ENCODE measurements at places on chromosomes 3 and 15.

GRCh38 chr3:59820352-59820934 is 770.6 kb upstream of the CFAP20DC start:
- no peak for DNase-seq

- DNase-seq = peak; percentile 42
Measured at GRCh38 chr3:125154800-125155269, 57.7 kb downstream of the SLC12A8 start.

DNA sequence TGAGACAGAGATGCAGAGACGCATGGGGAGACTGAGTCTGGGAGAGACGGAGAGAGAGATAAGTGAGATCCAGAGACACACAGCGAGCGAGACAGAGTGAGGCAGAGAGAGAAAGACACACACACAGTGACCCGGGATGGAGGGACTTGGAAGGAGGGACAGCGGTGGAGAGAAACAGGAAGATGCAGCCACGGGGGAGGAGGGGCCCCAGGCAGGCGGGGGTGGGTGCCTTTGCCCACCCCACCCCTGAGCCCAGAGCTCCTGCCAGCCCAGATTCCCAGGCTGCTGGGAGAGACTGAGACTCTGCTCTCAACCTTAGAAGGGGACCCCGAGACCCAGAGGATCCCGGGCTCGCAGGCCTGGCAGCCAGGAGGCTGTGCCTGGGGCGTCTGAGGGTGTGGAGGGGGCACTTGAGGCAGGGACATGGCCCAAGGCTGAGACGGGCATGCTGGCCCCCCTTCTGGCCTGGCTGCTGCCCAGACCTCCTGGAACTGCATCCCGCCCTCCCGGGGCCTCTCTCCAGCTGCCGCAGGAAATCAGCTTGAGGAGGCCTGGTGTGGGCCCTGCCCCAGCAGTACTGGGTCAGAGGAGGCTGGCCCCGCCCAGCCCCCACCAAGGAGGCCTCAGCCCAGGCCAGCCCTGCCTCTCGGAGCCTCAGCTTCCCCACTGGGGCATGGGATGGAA is 18.1 kb downstream of the H1-8 start:
- DNase-seq = no peak

GRCh38 chr15:75842722-75843677 is at the start of gene UBE2Q2:
UBE2Q2 (plus strand) TSS chr15:75843447; CDS start chr15:75843667, 220 bp downstream.
- DNase-seq = peak; percentile 83

DNA sequence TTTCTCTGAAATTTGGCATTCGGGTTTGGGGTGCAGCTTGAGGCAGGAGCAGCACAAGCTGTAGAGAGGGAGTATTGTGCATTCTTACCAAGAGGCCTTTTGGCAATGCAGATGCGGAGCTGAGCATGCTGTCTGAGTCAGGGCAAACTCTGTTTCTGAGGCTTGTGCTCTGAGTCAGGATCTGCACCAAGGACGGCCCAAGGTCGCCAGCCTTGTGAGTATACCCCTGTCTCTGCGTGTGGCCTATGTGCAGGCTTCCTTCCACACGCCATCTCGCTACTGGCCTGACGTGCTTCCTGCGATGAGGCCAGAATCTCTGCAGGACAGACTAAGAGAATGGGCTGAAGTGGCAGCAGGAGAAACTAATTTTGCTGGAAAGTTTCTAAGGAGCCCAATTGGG is 83.8 kb upstream of the ROPN1 start:
- DNase-seq = no peak

- DNase-seq = no peak
Measured at GRCh38 chr3:170638988-170639387, 53.1 kb upstream of the SLC7A14 start.

DNA sequence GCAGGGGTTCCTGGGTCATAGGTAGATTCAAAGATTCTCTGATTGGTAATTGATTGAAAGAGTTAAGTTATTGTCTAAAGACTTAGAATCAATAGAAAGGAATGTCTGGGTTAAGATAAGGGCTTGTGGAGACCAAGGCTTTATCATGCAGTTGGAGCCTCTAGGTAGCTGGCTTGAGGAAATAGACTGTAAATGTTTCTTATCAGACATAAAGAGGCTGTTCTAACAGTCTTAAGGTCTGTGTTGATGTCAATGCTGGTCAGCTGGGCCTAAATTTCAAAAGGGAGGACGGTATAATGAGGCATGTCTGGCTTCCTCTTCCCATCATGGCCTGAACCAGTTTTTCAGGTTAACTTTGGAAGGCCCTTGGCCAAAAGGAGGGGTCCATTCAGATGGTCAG is 48.9 kb downstream of the GASK1A start:
- DNase-seq = no peak

- no peak for DNase-seq
Measured at GRCh38 chr3:70882104-70882503, 569.7 kb upstream of the MDFIC2 start.

GRCh38 chr3:57731311-57731710 is 24.8 kb upstream of the SLMAP start:
- DNase-seq = no peak

DNA sequence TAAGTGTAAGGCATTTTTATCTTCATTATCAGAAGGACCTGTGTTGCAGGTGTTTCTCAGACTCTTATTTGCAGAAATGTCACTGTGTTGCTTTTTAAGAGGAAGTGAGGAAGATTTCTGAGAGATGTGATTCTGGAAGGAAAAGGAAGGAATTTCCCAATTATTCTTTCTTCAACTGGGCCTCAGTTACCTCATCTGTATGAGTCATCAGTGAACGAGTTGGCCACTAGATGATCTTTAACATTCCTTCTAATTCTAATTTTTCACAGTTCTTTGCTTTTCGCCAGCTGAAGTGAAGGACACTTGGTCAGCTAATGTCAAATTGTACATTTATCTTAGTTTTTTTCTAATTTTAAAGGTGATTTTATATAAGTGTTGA is 28.9 kb downstream of the CLEC3B start:
- no peak for DNase-seq

- no peak for DNase-seq
Measured at GRCh38 chr15:89822026-89822425, 7.4 kb upstream of the ANPEP start.

- DNase-seq = no peak
Measured at GRCh38 chr3:70308760-70309159, 3.7 kb downstream of the MDFIC2 start.

DNA sequence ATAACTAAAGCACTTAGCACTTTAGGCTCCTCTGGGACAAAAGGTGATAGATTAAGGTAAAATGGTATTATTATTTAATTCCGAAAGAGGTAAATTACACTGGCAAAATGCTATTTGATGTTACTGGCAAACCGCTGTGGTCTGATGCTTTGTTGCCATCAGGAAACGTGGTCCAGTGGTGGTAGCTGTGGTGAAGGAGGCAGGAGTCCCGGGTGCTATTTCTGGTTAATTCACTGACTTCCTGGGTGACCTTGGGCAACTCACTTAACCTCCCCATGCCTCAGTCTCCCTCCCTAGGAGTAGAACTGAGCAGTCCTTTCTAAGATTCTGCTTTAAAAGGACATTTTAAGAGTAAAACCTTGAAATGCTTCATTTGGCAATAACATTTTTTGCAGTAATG is 233.4 kb downstream of the ZPLD1 start:
- DNase-seq = no peak

DNA sequence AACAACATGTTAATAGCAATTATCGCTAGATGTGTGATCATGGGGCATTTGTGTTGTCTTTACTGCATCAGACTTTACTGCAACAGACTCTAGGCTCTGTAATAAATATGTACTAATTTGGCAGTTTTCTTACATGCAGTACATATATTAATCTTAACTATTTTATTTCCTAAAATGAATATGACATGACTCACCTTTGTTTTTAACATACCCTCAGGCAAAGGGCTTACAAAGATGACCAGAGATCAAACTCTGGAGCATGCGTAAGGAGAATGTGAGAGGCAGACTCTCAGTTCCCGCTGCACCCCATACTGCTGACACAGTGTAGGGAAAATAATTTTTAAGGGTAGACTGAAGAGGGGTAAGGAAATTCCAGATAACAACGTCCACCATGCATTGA is 7.2 kb upstream of the FAM174B start:
- no peak for DNase-seq

- DNase-seq = no peak
Measured at GRCh38 chr15:70171256-70171886, 73.7 kb upstream of the TLE3 start.

DNA sequence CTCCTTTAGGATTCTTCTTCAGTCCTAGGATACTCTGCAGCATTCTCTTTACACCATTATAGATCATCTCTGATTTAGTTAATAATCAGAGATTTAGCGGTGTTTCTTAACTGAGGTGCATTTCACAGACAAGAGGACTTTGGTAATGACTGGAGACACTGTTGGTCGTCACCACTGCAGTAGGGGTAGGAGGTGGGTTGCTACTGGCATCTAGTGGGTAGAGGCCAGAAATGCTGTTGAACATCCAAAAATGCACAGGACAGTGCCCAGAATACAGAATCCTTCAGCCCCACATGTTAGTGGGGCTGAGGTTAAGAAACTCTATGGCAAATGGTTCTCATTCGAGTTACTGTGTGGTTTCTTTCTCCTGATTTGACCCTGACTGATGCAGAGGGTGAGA is 80.4 kb upstream of the LMCD1 start:
- no peak for DNase-seq

GRCh38 chr3:50163572-50164455 is 8.7 kb downstream of the SEMA3F start:
- DNase-seq = no peak

GRCh38 chr3:56960234-56960917 is 100.1 kb upstream of the SPATA12 start:
- no peak for DNase-seq

DNA sequence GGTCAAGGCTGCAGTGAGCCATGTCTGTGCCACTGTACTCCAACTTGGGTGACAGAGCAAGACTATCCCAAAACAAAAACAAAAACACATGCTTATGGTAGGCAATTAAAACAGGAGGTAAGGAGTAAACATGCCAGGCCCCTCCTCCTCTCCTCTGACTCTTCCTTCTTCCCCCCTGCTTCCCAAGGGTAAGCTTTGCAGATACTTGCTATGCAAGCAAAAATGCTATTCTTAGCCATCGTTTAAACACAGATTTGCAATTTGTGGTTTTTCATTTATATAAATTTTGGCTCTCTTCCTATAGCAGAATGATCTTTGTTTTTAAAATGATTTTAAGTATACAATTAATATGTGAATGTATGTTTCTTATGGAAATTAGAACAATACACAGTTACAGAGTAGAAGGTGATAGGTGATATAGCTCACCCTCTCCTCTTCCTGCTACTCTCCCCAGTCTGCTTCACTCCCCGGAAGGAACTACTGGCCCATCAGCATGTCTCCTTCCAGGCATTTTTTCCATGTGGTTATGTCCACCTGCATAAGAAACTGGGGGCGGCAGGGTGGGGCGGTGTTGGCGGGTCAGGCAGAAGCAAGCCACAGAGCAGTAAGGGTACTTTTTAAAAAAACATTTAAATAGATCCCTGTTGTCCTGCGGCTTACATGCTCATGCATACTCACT is 42.1 kb downstream of the IGF1R start:
- DNase-seq = no peak

DNA sequence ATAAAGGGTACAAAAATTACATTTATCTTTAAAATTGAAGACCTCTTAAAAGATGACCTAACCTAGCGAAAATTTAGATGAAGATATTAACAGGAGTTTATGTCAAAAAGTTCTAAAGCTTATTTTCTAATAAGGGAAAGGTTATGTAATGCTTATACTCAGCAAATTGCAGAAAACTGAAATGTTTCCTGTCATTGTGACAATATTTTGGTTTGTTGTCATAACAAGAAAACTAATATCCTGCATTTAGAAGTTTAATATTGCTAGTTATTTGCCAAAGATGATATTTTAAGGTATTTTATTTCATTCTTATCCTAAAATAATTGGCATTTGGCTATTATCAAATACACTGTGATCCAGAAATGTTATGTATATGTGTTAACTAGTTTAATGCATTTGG is 294.5 kb downstream of the C3orf38 start:
- no peak for DNase-seq

DNA sequence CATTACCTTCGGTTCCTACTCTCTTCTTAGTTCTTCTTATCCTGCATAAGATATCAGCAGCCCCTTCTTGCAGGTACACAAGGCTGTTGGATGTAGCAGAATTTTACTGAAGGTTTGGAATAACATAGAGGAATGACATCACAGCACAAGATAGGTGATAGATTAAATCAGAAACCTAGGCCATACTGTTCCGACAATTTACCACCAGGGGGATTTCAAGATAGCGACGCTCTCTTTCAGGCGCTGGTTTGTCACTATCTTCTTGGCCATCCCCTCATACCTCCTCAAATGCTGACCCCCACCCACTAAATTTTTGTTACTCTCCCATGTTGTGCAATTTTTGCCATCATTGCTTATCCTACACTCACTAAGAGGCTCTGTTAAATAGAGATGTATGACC is 3.5 kb downstream of the SIDT1 start:
- DNase-seq = no peak

DNA sequence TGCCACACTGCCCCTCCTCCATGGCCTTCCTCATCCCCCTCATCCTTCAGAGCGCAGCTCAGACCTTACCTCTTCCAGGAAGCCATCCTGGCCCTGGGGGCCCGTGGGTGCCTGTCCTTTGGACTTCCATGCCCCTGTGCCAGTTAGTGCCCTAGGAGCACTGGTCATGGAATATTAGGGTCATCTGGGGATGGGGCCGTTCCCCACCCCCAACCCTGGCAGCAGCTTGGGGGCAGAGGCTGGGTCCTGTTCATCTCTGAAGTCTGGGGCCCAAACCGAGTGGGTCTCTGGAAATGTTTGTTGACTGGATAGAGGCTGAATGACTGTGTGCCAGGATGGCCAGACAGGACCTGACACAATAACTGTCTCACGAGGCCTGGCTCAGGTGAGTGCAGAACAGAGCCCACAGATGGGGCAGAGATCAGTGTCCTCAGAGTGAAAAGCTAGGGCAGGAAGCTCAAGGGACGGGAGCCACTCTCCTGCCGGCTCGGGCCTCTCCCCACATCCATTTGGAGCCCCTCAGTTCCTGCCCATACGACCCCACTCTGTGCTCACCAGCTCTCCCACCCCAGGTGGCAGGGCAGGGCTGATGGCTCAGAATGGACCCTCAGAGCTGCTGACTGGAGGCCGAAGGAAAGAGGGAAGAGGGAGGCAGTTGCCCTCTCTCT is 62.5 kb downstream of the TLE3 start:
- no peak for DNase-seq

- DNase-seq = no peak
Measured at GRCh38 chr3:190941694-190942260, 79.3 kb upstream of the GMNC start.

- no peak for DNase-seq
Measured at GRCh38 chr15:64285871-64286270, 70.1 kb downstream of the CSNK1G1 start.

GRCh38 chr3:2727610-2728318 is 382.4 kb downstream of the IL5RA start:
- no peak for DNase-seq

Measured in germinal center (tissue), 1 donor.